Activated gamma-delta T cell (primary cell): ENCODE measurements at places on chromosomes 12 and 14.

DNA sequence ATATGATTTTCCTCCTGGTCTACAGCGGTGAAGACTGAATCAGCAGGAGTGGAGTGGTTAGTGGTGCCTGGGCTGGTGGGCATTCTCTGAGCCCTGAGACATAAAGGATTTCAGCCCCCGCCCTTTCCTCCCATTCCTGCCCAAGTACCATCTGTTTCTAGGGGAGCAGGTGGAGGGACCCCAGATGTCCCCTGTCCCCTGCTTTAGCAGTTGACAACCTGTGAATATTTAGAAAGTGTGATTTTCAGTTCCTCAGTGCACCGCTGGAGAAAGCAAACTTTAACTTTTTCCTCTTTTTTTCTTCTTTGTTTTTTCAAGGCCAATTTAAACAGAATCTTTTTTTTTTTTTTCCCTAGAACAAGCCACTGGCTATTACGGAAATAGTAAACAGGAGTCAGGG is 163.8 kb upstream of the MYL2 start:
- no peak for DNase-seq

- DNase-seq = no peak
Observed at GRCh38 chr14:38904959-38905358, 198.1 kb downstream of the SEC23A start.

GRCh38 chr14:103430358-103430757 is 45.1 kb downstream of the MARK3 start:
- DNase-seq = no peak

DNA sequence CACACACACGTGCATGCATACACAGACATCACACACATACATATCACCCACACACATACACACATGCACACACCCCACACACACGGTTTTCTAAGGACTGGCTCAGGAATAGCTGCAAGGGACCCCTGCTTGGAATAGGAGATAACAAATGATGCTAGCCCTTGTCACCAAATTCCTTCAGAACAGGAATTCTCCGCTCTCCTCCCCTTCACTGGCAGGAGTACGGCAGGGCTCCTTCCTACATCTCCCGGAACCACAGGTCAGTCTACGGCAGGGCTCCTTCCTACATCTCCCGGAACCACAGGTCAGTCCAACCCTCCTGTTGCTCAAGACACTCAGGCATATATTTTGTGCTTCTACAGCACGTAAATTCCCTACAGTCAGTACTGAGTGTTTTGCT is 23.9 kb downstream of the PHLDA1 start:
- DNase-seq = no peak

DNA sequence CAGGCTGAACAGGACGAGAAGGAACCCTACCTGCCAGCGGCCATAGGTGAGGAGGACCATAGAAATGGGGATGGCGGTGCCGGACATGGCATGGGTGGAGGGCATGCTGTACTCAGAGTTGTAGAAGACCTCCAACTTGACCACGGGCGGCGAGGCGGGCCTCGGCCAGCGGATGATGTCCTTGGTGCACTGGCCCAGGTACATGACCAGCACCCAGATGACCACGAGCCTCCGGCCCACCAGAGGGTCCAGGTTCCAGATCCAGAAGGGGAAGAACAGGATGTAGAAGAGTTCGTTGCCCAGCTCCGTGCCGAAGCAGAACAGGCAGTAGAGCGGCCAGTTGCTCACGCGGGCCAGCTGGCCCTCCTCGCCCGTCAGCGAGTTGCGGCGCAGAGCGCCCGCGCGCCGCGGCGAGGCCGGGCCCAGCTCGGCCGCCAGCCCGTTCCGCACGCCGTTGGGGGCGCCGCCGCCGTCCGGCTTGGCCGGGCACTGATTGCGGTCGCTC is 582 bp downstream of the SGPP1 start:
- no peak for DNase-seq
